NCI-H1436 treated with DMSO at 0.1 percent for 48 hours (cell line): ENCODE measurements at places on chromosomes 3 and 15.

DNA sequence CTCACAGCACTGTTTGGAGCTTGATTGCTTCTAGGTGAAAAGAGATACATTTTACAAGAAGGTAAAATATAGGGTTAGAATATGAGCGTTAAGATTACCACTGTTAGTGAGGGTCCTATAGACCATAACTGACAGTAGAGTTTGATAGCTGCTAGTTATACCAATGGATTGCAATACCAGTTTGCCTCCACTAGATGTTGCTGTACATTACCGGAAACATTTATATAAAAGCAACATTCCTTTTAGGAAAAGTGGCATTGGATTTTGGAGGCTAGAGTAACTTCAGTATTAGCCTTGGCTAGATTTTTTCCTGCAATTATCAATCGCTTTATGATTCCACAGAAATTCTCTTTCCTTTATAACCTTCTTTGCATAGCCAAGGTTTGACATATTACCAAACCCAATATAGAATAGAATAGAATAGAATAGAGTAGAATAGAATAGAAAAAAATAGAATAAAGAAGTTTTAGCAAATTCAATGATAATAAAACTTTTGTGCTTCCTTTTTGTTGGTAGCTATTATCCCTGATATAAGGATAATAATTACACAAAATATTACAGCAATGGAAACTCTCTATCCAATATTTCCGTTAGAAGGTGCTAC, 1093.6 kb upstream of the ALCAM start:
- DNase-seq: no peak

DNA sequence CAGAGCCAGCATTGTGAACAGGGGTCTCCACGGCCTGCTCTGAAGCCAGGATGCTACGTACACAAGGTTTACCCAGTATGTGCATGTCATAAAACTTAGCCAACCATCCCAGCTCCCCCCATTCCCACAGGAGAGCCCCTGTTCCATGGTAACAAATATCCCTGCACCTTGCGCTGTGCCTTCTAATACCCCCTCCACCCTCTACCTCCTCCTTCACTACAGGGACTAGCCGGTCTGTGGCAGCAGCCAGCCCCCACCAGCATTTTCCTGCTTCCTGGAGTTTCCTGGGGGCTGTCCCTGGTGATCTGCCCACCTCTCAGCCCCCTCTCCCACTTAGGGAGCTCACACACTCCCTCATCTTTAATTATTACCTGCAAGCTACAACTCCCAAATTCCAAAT, 20.4 kb downstream of the ACSBG1 start:
- no peak for DNase-seq

GRCh38 chr15:35505141-35505540, 40.8 kb downstream of the DPH6 start:
- no peak for DNase-seq

DNA sequence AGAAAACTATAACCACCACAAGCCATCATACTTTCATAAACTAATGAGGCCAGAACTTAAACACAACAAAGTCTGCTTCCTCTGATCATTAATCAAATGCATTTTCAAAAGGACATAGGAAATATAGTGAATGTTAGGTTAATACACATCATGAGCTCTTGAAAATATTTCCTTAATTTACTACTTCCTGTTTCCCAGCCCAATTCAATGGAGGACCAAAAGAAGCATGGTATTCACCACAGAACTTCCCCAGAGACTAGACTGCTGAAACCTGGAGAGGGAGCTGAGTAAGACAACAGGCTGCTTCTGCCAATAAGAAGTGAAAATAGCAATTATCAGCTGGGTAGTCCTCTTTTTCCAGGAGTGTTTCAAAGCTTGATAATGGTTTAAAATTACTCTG, 250.3 kb downstream of the ULK4 start:
- DNase-seq: no peak

DNA sequence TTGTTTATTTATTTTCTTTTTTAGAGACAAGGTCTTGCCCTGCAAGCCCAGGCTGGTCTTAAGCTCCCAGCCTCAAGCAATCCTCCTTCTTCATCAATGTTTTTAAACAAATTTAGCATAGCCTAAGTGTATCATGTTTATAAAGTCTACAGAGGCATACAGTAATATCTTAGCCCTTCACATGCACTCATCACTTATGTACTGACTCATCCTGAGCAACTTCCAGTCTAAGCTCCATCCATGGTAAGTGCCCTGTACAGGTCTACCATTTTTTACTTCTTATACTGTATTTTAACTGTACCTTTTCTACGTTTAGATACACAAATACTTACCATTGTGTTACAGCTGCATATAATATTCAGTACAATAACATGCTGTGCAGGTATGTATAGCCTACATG, 860.0 kb downstream of the FHIT start:
- DNase-seq: no peak

DNA sequence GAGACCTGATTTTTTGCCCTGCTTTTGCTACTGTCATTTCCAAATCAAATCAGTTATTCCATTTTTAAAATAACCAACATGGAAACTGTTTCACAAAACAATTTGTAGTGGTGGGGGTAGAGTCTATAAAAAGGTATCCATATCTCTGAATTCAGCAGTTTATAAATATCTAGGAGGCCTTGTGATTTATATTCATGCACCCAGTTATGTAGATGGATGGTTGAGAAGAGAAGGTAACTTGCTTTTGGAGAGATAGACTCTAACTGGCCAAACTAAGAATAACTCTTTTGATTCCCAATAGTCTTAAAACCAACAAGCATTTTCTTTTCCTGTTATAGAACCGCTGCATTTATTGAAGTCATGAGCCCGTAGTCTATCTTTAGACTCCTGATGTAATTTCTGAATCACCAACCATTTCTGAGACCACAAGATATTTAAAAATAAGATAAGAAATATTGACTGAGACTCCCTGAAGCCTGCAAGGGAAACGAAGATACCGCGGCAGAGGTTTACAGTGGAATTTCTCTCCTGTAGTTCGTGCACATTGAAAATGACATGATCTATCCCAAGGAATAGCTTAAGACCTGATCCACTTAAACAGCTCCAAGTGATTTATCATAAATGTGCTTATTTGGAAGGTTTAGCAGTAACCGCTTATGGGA, 68.5 kb downstream of the SAMMSON start:
- DNase-seq: no peak

DNA sequence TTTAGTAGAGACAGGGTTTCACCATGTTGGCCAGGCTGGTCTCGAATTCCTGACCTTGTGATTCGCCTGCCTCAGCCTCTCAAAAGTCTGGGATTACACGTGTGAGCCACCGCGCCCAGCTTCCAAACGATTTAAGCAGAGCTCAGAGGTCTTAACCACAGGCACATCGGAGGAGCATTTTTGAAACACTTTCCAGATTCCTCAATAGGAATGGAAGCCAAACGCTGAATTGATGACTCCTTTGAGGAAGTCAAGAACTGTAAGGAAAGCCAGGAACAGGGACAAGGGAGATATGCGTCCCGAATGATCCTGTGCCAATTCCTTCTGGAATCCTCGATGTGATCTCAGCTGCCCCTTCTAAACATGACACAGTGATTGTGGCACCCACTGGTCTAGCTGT, 40.0 kb downstream of the TRH start:
- DNase-seq: no peak

- DNase-seq: no peak
Measured at GRCh38 chr3:126858887-126859286, 124.0 kb upstream of the PLXNA1 start.

- no peak for DNase-seq
Measured at GRCh38 chr3:111768571-111769100, 90.4 kb upstream of the PHLDB2 start.

DNA sequence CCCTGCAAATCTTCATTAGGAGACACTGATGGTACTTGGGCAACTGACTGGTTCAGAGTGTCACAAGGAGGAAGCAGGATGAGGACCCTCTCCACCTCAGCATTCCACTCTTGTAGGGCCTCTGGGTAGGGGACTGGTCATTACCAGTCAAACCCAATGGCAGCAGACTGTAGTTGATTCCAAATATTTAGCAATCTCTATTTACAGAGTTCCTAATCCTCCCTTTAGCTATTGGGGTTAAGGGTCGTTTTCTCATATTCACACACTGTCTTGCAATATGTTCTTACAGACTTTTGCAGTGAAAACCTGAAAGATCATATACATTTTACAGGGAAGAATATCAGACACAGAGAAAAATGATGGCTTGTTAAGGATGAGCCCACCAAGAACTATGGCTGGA, 397.7 kb downstream of the GAP43 start:
- no peak for DNase-seq

DNA sequence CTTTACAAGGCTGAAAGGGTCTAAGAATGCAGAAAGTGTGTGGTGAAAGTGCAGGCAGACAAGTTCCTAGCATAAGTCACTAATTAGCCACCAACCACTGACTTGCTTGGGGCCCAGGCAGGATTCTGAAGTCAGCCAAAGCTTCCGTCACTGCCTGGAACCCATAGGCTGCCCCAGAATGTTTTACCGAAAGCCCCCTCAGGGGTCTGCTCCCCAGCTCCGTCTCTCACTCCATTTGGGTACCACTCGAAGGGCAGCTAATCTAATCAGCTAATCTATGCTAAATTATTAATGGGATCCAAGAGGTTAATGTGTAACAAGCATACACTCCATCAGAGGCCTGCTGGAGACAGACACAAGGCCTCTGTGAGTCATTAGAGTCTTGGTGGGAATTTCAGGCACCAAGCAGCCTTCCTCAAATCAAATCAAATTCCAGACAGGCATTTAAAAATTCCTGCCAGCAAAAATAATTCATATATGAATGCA, 13.2 kb downstream of the ADAMTS9 start:
- DNase-seq: no peak

GRCh38 chr3:21705769-21706168, 45.2 kb downstream of the ZNF385D start:
- no peak for DNase-seq
